ENCODE measurements at places on chromosomes 3 and 15. TPM values are rescaled to one million over a fixed set of nuclear protein-coding genes. Genes with fewer than 3 reads are reported as not detected.

The PRRT3 gene
- 2.9 TPM for total RNA-seq

The MKRN3 gene
- 34.4 TPM for total RNA-seq

The IQCH gene
- 9.3 TPM for total RNA-seq

The MESP2 gene
- 2.8 TPM for total RNA-seq

The HERC2 gene
- 80.4 TPM for total RNA-seq

The LIPH gene
- 3.3 TPM for total RNA-seq

The TM4SF18 gene
- 13.9 TPM for total RNA-seq

The SSUH2 gene
- total RNA-seq = 0.77 TPM

The CCR9 gene
- total RNA-seq = not detected

The YEATS2 gene
- total RNA-seq = 72.6 TPM

The ALDH1A3 gene
- 143 TPM for total RNA-seq

The PGBD4 gene
- 2.1 TPM for total RNA-seq

The VPS33B gene
- 10.7 TPM for total RNA-seq

The ULK4 gene
- total RNA-seq = 31.4 TPM

The WDR49 gene
- 1.1 TPM for total RNA-seq

The ITIH1 gene
- total RNA-seq = not detected

The ADAMTSL3 gene
- total RNA-seq = 44.9 TPM

The ISL2 gene
- 9.6 TPM for total RNA-seq

The MESP1 gene
- total RNA-seq = 1.2 TPM
